ENCODE measurements at places on chromosomes 12 and 14.

GRCh38 chr12:53828598-53828997 is 76.8 kb upstream of the CISTR start:
- DNase-seq, result no peak

GRCh38 chr12:88876857-88877256 is 296.6 kb upstream of the KITLG start:
- no peak for DNase-seq

DNA sequence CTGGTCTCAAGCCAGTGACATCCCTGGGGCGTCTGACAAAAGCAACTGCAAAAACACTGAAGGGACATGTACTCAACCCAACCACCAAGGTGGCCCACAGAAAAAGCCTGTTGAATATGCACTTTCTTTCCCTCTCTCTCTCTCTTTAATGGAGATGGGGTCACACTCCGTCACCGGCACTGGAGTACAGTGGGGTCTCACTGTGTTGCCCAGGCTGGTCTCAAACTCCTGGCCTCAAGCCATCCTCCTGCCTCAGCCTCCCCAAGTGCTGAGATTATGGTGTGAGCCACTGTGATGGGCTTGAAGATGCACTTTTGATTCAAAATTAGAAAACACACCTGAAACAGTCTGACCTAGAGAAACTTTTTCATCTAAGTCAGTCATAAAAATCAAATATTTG is 7.2 kb upstream of the CD27 start:
- DNase-seq, result no peak

- DNase-seq, result no peak
Observed at GRCh38 chr14:104855532-104856090, 9.5 kb upstream of the CEP170B start.

DNA sequence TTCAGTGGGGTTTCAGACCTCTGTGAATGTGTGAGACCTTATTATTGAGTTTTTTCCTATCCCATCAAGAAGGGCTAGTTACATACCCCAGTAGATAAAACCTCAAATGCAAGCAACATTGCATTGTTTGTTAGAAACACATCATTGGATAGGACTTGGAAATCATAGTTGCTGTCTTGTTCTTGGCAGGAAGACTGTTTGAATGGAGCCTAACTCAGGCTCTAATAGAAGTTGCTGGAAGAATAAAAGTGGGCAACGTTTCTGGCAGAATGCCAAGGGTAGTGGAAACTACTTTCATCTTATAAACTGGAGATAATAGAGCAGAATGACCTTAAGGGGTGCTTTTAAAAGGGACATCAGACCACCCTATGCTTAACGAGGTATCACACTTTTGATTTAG is 9.9 kb upstream of the PTHLH start:
- DNase-seq, result no peak

DNA sequence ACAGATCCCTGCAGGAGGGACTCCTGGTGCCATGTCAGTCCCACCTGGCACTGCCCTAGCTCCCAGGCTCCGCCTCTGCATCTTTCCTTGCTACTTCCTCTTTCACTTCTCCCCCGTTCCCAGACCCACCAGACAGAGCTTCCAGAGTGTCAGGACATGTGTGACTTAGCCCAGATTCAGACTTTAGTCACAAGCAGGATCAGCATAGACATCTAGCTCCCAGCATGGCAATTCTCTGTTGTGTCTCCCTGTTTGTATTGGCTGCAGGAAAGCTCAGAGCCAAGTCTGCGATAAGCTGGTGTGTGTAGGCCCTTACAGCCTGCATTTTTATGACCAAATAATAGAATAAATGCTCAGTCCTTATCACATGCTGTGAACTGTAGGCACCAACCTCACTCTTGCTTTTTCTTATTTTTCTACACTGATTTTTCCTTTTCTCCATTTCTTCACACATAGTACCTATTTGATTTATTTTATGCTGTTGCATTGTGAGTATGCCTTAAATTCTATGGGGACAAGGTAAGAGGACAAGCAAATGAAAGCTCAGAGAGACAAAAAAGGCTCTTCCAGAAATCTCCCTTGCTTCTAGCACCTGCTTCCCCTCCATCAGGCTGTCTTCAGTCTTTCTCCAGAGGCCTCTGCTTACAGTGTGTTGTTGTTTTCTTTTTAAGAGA is 5.9 kb downstream of the DHRS2 start:
- DNase-seq, result no peak

DNA sequence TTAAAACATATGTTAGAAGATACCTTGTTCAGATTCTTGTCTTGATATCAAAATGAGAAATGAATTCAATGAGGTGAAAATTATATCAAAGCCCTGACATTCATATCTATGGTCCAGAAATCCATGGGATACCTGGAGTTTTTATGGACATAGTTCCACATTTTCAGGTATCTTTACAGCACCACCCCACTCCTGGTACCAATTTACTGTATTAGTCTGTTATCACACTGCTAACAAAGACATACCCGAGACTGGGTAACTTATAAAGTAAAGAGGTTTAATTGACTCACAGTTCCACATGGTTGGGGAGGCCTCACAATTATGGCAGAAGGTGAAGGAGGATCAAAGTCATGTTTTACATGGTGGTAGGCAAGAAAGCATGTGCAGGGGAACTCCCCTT is 361.5 kb downstream of the PRKD1 start:
- no peak for DNase-seq

DNA sequence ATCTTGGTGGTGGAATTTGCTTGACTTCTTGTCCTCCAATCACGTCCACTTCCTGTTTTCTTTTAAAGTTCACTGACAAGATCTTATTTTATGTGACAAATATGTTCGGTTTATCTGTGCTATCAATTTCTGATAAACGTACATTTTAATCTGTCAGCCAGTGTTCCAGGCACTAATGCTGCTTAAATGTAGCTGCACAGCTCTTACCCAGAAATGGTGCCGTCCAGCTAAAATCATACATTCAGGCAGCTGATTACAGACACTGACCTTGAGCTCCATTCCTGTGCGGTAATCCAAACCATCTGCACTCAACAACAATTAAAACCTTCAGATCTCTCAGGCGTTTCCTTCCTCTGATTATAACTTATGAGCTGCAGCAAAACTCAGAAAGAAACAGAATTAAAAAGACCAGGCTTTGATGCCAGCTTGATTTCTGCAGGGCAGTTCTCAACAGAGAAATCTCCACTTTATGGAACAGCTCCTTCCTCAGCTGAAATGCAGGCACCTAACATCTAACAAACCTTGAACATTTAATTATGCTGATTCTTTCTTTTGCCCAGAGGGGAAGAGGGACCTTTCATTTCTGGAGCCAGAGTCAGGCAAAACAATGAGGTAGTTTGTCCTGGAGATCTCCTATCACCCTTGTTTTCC is 26.4 kb upstream of the RASSF3 start:
- no peak for DNase-seq

GRCh38 chr12:106709068-106709511 is 65.4 kb upstream of the RIC8B start:
- no peak for DNase-seq

DNA sequence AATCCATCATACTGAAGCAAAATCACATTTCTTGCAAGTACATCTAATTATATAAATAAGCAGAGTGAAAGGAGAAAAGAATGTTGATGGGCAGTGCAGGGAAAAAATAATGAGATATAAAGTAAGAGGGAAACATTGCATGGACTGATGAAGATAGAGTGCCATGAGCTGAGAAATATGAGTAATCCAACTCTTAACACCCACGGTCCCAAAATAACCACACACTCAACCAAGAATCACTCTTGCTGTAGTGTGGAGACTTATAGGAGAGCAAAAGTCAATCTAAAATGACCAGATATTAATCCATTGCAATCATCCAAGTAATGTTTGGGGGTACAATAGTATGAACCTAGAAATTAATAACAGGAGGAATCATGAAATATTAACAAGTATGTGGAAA is 40.2 kb downstream of the MYF5 start:
- DNase-seq, result no peak

DNA sequence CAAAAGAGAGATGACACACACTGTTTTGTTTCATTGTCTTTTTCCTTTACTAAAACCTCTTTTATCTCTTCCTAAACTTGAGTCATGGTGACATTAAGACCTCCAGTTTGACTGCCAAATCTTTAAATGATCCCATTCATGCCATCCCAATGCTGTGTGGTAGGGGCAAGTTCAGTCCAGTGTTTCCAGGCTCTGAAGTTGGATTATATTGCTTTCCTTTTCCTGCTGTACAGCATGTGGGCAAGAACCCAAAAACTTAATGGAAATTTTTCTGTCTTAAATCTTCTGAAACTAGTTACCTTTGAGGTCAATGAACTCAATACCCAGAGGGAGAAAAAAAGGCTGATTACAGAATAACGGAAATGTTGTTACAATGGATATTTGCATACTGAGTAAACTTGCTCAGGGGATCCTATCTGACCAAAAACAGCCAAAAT is 187.1 kb upstream of the FAR2 start:
- DNase-seq, result no peak

- DNase-seq, result no peak
Observed at GRCh38 chr12:94305130-94305957, 154.3 kb downstream of the CEP83 start.

DNA sequence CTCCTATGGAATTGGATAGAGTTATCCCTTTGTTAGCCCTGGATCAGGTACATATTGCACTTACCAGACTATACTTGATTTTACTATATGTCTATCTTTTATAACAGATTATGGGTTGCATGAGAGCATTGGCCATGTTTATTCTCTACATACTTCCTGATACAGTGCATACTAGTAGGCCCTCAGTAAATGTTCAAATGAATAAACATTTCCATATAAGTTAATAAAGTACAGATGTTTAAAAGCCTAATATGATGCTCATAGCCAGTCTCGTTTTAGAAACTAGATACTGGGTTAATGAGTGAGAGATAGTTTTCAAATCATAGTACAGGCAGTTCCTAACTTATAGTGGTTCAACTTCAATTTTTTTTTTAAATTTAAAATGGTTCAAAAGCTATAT is 39.5 kb upstream of the TOMM20L start:
- no peak for DNase-seq

DNA sequence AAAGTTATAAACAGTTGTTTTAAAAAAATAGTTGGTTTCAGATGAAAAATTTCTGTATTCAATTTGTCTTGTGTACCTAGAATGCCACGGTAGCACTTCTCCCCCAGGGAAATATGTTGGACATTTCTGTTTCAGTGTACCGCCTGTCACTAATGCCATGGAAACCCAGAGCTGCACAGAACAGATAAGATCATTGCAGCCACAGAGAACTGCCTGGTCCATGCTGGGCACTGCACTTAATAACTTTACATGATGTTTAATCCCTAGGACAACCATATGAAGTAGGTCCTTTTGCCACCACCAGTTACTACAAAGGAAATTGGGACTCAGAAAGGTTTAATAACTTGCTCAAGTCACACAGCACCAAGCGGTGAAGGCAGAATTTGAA is 253.4 kb upstream of the SRRM4 start:
- DNase-seq, result no peak

DNA sequence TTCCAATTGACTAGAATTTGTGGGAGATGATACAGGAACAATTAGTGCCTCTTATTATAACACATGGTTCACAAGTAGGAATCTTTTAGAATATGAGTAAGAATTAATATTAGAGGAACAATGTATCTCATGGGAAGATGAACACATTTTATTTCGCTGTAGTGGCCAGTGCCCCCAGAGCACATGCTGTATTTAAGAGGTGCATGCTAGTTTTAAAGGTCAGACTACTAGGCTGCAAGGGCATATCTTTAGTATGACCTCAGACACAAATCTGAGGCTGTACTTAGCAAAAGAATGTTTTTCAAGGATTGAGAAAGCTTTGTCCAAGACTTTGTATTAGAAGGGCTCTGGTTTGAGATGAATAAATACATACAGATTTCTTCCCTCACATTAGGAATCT is 586.9 kb downstream of the CCER1 start:
- no peak for DNase-seq

DNA sequence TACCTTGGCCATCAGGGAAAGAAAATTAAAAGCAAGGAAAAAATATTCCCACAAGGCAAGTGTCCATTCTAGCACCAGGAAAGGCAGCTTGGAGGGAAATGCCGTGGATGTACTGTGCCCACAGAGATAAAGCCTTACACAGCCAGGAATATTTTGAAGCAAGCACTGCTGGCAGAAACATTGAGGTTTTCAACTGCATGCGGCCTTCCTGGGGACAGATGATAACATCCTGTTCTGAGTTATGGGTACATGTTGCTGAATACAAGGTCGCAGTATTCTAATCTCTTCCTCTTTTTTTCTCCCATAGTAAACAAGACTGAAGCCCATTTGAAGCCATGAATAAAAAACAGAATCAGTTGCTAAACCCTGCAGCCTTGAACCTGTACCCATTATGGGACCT is 197.1 kb downstream of the BTG1 start:
- no peak for DNase-seq

DNA sequence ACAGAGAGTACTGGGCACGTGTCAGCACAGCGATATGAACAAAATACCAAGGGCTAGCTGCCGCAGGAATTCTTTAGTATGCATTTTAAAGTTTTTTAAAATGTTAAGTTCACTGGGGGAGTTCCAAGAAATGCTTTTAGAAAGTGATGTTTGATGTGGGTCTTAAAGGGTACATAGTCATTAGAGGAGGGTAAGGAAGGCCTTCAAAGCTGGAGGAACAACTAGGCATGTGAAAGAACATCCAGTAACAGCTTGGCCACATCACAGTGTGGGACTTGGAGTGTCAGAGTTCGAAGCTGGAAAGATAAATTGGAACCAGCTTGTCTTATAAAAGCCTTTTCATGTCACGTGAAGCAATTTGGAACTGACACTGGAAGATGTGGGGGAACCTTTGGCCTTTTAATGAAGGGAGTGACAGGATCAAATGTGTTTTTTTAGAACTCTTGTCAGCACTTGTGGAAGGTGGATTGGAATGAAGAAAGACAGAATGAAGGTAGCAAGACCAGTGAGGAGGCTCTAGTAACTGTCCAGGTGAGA is 57.7 kb downstream of the WDR20 start:
- DNase-seq, result no peak

GRCh38 chr14:104701383-104702076 is 12.1 kb downstream of the INF2 start:
- no peak for DNase-seq

- DNase-seq, result no peak
Observed at GRCh38 chr12:14190694-14191093, 174.8 kb upstream of the ATF7IP start.

DNA sequence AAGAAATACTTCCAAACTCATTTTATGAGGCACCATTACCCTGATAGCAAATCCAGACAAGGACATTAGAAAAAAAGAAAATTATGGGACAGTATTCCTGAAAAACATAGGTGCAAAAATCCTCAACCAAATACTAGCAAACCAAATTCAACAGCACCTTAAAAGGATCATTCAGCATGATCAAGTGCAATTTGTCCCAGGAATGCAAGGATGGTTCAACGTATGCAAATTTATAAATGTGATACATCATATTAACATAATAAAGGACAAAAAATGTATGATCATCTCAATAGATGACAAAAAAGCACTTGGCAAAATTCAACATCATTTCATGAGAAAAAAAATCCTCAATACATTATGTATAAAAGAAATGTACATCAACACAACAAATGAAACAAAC is 162.9 kb downstream of the DUSP6 start:
- DNase-seq, result no peak
